ENCODE measurements at places on chromosomes 6 and 20.
A peak's percentile ranks its signal among the peaks of the same experiment; 100 is the strongest.

GRCh38 chr20:34461779-34462087, 54.5 kb upstream of the DYNLRB1 start:
- no peak for DNase-seq

DNA sequence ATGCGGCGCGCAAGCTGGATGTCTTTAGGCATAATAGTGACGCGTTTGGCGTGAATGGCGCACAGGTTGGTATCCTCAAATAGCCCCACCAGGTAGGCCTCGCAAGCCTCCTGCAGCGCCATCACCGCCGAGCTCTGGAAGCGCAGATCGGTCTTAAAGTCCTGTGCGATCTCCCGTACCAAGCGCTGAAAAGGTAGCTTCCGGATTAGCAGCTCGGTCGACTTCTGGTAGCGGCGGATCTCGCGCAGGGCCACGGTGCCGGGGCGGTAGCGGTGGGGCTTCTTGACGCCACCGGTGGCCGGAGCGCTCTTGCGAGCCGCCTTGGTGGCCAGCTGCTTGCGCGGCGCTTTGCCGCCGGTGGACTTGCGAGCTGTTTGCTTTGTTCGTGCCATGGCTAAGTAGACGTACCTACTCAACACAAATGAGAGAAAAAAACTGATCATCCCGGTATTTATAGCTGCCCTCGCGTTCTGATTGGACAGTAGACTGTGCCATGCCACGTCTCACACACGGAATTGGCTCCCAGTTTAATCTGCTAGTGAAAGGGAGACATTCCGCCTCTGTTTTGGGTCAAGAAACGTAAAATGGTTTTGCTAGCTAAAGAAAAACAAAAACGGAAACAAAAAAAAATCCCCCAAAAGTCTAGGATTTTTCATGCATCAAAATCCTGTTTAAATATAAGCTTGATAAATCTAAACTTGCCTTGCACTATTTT, 40.1 kb downstream of the OR2B2 start:
- no peak for DNase-seq

DNA sequence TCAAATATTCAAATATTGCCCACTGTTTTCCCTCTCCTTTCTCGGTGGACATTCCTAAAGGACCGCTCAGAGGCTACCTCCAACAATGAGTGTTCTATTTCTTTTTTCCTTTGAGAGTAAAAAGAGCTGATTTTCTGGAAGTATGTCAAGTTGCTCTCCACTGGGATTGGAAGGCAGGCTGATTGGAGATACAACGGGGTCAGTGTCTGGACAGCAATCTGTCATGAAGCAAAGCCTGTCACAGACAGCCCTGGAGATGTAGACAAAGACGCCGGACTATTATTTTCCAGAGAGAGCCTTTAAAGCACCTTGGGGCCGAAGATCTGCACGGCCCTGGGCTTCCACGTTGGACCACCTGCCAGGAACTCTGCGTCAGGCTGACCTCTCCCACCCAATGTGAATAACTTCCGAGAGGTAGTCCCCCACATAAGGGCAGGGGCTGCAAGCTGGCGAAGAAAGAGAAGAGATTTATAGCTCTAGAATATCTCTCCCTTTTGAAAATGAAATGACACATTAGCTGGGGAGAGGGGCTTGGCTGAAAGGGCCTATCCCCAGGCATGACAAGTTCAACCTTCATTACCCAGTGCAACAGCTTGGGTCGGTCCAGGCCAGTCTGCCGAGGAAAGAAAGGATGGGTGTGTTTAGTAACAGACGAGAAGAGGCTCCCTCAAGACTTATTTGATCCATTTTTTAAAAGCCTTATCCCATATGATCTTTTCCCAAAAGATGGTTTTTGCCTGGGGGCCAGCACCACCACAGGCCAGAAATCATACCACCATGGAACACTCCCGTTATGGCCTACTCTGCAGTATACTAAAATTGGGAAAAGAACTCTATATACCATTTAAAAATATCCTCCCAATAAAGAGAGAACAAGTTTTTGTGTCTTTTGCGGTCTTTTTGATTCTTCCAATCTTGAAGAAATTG, 131.1 kb downstream of the OLIG3 start:
- DNase-seq = no peak

- DNase-seq = no peak
Observed at GRCh38 chr6:47267301-47267700, 42.4 kb downstream of the TNFRSF21 start.

DNA sequence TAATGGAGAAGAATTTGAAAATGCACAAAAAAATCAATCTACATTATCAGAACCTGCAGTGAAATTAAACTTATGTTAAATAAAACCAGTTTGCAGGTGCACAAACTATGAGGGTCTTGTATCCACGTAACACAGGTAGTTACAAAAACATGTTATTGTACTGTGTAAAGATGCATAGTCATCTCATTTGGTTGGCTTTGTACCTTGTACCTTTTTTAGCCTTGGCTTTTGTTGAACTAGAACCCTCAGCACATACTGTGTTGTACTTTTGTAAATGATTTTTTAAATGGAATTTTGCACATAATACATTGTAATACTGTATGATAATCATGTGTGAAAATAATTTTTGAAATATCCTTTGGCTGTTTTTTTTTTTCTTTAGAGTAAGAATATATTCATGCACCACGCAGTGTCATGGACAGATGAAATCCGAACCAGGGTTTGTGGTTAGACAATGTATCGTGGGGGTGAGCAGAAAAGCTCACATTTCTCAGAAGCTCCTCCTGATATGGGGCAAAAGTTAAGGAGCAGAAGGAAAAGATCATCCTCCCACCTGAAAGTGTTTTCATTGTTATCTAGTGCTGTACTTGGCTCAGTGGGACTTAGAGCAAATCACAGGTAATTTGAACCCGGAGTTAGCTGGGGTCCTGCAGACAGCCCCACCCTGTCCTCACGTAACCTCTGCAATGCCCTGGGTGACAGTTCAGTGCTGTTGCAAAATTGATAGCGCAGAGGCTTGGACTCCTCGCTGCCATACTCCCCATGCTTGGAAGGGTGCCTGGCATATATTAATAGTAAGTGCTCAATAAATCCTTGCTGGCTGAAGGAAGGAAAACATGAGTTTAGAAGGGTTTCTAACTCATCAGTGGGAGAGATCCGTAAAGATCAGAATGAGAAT, 14.8 kb upstream of the NAA20 start:
- no peak for DNase-seq

DNA sequence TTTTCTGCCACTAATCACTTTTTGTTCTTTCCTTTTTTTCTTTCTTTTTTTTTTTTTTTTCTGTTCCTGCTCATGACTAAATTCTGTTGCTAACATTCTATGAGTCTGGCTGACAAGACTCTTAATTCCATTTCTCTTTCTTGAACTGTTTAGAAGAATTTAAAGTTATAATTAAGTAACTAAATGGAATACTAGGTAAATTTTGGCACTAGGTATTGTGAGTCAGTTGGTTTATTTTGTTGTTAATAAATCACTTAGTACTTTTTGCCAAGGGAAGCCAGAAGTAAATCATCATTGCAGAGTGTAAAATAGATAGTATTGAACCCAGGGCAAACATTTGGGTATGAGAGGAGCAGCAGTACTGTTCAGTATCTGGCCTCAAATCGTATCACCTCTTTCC, 42.0 kb upstream of the PRDM1 start:
- no peak for DNase-seq

DNA sequence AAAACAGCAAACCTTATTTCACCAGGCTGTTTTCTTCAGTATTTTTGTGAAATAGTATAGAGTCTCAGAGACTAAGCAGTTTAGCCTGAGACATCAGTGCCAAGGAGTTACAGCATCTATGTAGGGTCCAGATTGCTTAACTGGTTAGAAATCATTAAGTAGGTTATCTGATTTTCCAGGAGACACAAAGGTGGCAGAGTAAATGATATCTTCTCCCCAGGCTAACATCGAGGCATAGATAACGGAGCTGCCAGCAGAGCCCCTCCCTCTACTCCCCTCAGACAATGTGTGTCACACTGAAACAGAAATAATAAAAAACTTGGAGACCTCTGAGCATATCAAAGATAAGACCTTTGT, 473.0 kb upstream of the CITED2 start:
- DNase-seq = no peak

- no peak for DNase-seq
Observed at GRCh38 chr6:108658174-108658573, 97.5 kb downstream of the FOXO3 start.

DNA sequence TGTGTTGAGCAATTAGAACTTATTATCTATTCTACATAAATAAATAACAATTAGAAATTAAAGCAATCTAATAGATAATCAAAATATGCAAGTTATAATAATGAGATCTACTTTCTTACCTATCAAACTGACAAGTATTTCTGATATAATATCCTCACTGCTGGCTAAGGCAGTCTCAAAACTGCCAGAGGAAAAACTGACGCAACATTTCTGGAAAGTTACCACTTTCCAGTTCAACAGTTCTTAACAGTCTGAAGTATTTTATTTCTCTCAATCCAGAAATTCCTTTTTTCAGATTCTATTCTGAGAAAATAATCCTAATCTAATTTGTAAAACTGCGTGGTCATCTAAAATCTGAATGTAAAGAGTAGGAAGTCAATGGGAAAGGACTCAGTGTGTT, 121.0 kb downstream of the TRDN start:
- DNase-seq = no peak

DNA sequence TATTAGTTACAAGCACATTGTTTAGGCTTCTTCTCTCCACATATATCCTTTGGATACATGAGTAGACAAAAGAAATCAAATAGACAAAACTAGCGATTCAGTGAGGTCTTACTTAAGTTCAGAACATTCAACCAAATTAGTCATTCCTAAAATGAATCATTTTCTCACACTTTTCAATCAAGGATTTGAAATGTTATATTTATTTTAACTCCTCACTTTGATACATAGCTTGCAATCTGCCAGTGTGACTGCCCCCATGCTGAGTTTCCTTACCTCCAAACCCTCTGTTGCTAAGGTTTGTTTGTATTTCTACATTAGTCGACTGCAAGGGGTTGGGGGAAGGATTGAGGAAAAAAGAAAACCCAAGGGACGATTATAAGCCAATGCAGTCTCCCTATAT, 3.5 kb upstream of the MOXD1 start:
- no peak for DNase-seq

GRCh38 chr6:4751823-4752464, 24.3 kb upstream of the CDYL start:
- no peak for DNase-seq

- DNase-seq = no peak
Observed at GRCh38 chr6:10746915-10747250, 722 bp upstream of the TMEM14B start.

- DNase-seq = no peak
Observed at GRCh38 chr20:24981790-24982189, 10.8 kb downstream of the APMAP start.

DNA sequence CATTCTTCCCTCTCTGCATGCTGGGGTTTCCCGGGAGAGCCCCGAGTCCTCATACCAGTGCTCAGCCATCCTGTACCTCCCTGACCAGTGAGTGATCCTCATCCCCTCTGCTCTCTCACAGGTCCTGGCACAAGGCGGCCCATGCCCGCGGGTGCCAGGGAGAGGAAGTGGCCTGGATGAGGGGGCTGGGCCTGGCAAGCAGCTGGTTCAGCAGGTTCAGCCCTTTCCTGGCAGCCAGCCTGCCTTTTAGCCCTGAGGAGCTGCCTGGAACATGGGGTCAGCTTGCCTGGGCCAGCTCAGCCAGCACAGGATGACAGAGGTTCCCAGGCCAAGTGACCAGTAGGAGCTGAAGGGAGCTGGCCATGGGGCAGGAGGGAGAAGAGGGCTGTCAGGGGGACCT, 10.9 kb downstream of the MOCS1 start:
- no peak for DNase-seq

GRCh38 chr20:62692176-62692575, 16.5 kb upstream of the NTSR1 start:
- no peak for DNase-seq

- DNase-seq = no peak
Observed at GRCh38 chr6:71114986-71115385, 158.1 kb upstream of the B3GAT2 start.

- DNase-seq = no peak
Observed at GRCh38 chr6:30963641-30964040, 19.9 kb upstream of the MUC21 start.

GRCh38 chr6:156980515-156980914, 203.3 kb downstream of the ARID1B start:
- DNase-seq = no peak

- DNase-seq = no peak
Observed at GRCh38 chr20:51799401-51799860, 2.9 kb downstream of the SALL4 start.

DNA sequence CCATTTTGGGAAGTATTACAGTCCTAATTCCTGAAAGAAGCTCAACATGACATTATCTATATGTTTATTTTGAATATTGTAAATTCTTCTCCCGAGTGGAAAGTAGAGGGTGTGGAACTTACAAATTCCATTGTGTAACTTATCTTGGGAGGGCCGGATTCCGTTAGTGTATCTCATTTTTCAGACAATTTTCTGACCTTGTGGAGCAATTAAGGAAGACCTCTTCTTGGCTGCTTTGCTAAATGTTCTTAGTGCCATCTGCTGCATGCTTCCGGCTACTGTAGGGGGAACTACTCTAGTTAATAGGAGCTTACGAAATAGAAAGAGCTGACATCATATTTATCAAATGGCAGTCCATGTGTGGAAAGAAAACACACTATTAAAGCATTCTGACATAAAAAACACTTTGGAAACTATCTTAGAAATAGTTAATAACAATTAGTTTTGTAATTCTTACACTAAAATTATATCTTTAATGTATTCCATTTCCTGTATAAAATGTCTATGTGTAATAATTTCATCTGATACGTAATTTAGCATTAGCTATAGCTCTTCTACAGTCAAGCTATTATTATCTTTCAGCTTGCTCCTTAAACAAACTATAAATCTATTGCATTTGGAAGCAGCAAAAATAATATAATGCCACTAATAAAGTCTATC, 41.5 kb upstream of the KCNQ5 start:
- DNase-seq = peak; percentile 76

GRCh38 chr6:146595972-146596731, 2.6 kb upstream of the ADGB start:
- DNase-seq = no peak

DNA sequence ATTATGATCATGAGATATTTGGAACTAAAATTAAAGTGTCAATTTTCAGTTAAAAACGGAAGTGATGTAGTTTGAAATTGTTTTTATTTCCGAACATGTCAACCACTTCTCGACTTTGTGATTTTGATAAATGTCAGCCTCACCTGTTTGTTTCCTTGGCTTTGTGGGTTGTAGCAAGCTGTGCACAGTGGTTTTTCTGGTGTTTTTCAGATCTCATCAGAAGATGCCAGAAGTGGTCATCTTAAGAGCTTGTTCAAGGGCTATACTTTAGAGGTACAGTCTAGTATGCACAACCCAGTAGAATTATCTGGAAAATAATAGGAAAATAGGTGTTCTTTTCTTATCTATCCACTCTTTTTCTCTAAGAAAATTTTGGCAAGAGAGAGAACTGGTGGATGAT, 134.0 kb downstream of the GRIK2 start:
- no peak for DNase-seq

- no peak for DNase-seq
Observed at GRCh38 chr6:132725471-132725870, 11.6 kb upstream of the VNN1 start.

- DNase-seq = no peak
Observed at GRCh38 chr6:103167345-103168071, 1692.2 kb downstream of the HACE1 start.

- DNase-seq = no peak
Observed at GRCh38 chr20:62181808-62182207, 1.0 kb upstream of the MTG2 start.

Data from NCI-H446 (cell line).